NCI-H1417 (cell line): ENCODE measurements at places on chromosomes 1 and 21.
A peak's percentile ranks its signal among the peaks of the same experiment; 100 is the strongest.

DNA sequence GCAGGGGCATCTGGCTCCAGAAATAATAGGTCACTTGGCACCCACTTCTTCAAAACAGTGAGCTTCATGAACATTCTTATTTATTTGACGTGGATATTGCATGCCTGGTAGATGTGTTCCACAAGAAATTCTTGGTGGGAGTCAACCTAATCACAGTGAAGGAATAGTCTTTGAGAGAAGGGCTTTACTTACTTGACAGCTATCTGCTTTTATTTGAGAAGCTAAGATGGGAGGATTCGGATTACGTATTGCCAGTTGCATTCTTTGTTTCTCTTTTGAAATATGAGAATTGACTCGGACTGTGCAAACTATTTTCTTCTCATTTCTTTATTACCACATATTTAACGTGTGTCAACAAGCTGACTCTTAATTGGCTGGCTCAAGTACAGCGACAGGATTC is 117.2 kb downstream of the FASLG start:
- DNase-seq: no peak

DNA sequence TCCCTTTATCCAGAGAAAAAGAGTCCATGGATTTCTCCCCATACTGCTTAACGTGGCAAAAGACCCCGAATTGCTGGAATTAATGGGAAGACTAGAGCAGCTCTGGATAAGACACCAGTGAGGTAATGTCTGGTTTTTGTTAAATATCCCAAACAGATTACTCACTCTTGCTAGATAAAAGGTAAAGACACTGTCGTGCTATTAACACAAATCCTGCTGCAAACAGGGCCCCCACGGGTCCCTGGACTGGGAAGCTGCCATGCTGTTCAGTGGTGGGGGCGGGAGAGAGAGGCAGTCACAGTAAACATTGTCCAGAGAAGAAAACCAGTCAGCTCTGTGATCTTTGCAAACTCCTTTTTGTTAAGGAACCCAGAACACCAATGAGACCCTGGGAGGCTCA is 15.2 kb upstream of the SRP9 start:
- no peak for DNase-seq

GRCh38 chr1:47232187-47232874 is at the start of gene TAL1:
TSS of gene TAL1 (minus strand) at chr1:47232225. CDS start at chr1:47225888, 6,337 bp downstream.
- no peak for DNase-seq

DNA sequence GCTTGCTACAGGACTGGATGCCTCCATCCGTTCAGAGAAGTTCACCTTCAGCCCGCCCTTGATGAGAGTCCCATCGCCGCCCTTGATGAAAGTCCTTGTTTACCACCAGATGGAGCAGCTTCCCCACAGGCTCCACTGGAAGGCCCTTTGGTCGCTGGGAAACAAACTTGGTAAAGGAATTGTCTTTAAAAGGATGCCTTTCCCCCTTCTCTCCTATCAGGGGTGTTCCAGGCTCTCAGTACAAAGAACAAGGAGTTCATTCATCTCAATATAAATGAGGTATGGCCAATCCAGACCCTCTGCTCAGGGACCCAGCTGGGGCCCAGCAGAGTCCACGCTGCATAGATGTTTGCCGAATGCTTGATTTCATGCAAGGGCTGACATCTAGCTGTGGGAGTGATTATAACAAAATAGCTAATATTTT is 50.8 kb downstream of the CAPN9 start:
- peak; percentile 53 for DNase-seq

DNA sequence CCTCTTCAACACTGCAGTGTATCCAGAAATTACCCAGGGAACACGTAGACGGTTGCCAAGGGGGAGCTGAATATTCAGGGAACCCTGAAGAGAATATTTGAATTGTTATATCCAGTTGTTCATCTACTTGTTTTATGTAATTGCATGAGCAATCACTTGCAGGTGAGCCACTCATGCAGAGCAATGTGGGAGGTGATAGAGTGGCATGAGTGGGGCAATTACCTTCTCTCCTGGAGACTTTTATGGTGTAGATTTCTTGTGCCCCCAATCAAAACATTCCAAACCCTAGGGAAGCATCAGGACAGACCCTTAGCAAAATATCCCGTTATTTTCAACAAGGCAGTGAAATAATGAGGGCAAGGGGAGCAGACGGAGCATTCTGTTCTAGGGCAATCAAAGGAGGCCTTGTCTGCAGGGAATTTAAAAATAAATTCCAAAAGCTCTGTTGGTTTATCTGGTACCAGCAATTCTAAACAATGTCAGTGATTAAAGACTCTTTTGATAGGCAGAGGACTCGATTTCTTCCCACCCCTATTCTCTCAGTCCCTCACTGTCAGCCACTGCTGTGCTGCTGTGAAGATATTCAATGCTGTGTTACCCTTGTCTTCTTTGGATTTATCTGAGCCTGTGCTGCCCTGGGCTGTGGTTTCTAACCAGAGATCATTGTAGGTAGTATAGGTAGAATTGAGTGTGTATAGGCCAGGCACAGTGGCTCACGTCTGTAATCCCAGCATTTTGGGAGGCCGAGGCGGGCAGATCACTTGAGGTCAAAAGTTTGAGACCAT is 180.2 kb upstream of the MAP1LC3C start:
- DNase-seq: no peak

- DNase-seq: no peak
Observed at GRCh38 chr1:15329104-15329820, 80.4 kb upstream of the EFHD2 start.
